ENCODE measurements at places on chromosomes 12 and 14.

- no peaks in the 10 kb centered on the region for H3K27me3 ChIP-seq
- peaks cover under 1% of the 10 kb centered on the region for H3K4me1 ChIP-seq
- no peak overlapping the region for H3K27ac ChIP-seq
- H3K36me3 ChIP-seq: no peaks in the 10 kb centered on the region
- DNase-seq: no peak
- H3K4me3 ChIP-seq: no peak overlapping the region
Measured at GRCh38 chr14:100539003-100539660, 48.1 kb downstream of the BEGAIN start.

DNA sequence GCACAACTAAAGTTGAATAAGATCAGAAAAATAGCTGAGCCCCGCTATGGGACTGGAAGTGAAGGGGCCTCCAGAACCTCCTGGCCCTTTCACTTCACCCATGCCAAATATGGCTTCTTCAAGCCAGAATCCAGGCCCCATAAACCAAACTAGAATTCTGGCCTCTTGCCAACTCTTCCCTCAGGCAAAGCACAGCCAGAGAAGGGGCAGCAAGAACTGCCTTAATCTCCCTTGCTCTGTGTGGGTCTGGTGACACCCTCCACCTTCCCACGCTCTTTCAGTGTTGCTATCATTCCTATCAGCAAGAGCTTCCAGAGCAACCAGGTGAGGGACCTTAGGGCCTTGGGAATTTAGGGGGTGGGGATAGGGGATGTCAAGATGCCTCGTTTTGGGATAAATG is 3.1 kb upstream of the PNMA1 start:
- H3K4me1 ChIP-seq: peaks cover 10% of the 10 kb centered on the region
- no peaks in the 10 kb centered on the region for H3K27me3 ChIP-seq
- H3K36me3 ChIP-seq: peaks cover 44% of the 10 kb centered on the region

DNA sequence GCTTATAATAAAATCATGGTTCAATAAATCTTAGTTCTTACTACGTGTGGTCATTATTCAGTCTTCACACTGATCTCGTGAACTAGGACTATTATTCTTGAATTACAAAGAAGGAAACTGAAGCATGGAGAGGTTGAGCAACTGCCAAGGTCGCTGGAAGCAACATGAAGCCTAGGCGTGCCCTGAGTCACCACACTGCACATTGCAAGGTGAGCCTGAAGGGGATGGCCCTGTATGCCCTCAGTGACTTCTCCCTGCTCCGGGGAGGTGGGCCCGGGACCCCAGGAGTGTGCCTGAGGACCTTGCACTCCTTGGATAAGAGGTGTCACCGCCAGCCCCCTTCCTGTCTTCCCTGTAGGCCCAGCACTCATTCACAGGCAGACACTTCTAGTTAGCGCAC is 161.6 kb downstream of the CACNA1C start:
- no peak overlapping the region for H3K4me3 ChIP-seq
- H3K4me1 ChIP-seq: no peaks in the 10 kb centered on the region
- H3K27ac ChIP-seq: no peak overlapping the region
- H3K27me3 ChIP-seq: no peaks in the 10 kb centered on the region
- DNase-seq: no peak
- no peaks in the 10 kb centered on the region for H3K36me3 ChIP-seq

DNA sequence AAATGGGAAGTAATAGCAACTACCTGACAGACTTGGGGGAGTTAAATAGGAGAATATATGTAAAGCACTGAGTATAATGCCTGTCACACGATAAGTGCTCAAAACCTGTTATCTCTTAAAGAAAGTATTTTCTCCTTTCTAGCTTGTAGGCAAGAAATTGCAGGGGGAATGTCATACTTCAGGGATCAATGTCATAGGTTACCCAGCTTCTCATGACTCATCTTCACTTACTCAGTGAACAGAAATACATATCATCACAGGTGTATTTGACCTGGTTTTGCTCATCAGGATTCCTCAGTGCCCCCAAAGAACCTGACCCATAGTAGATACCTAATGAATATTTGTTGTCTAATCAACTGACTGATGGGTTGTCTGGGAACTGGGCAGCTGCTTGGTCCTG is 285.0 kb upstream of the ATP2B1 start:
- H3K4me3 ChIP-seq: no peak overlapping the region
- H3K4me1 ChIP-seq: no peaks in the 10 kb centered on the region
- H3K36me3 ChIP-seq: no peaks in the 10 kb centered on the region
- no peak for DNase-seq
- no peak overlapping the region for H3K27ac ChIP-seq

Data from thyroid gland (tissue), 4 donors.